ENCODE measurements at places on chromosomes 2 and 18. TPM values are rescaled to one million over a fixed set of nuclear protein-coding genes. Genes with fewer than 3 reads are reported as not detected.
A peak's percentile ranks its signal among the peaks of the same experiment; 100 is the strongest.

- no peak for DNase-seq
Observed at GRCh38 chr2:202861987-202862386, 9.6 kb downstream of the ICA1L start.

- DNase-seq = no peak
Observed at GRCh38 chr18:39057423-39058064, 1491.9 kb upstream of the CELF4 start.

The ATL2 gene
- total RNA-seq = 121 TPM

DNA sequence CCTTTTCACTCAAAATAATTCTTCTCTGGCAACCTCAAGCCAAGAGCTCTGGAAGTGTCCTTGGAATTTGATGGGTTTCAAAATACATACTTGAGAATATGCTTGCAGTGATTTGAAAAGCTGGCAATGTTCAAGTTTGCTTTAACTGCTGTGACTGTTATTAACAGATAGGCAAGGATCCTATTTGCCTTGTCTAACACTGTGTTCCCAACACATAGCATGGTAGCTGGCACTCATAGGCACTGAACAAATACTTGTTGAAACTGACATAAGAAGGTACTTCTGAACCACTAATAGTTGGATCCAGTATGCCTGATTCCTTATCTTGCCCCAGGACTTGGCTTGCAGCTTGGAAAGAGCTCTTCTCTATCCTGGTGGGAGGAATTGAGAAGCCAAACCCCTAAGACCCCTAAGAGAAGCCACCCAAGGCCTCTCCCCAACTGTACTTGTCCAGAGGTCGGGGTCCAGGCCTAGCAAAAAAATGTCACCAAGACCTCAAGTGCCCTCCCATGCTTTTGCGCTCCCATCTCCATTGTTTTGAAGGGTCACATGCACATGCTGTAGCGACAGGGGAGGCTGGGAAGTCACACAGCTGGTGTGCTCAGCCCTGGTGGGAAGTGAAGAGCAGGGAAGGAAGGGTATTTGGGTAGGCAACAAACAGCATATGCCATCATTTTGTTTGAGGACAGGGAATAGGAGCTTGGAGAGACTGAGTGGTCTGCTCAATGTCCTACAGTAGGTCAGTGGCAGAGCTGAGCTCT is 118.4 kb upstream of the HAAO start:
- DNase-seq = no peak

DNA sequence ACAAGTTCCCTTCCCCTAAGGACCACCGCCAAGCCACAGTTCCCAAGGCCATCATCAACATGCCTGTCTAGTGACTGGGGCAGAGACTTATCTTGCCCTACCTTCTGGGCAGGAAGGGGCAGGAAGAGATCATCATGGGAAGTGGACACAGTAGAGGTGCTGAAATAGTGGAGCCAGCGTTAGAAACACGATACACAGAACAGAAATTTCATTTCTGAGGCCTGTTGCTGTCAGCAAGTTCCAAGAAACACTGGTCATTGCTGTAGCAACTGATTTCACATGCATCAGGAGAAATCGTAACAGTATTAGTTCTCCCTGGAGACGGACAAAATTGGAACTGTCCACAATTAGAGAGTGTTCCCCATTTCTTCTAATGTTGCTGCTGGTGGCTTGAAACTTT is 83.0 kb downstream of the COLEC12 start:
- DNase-seq = no peak

DNA sequence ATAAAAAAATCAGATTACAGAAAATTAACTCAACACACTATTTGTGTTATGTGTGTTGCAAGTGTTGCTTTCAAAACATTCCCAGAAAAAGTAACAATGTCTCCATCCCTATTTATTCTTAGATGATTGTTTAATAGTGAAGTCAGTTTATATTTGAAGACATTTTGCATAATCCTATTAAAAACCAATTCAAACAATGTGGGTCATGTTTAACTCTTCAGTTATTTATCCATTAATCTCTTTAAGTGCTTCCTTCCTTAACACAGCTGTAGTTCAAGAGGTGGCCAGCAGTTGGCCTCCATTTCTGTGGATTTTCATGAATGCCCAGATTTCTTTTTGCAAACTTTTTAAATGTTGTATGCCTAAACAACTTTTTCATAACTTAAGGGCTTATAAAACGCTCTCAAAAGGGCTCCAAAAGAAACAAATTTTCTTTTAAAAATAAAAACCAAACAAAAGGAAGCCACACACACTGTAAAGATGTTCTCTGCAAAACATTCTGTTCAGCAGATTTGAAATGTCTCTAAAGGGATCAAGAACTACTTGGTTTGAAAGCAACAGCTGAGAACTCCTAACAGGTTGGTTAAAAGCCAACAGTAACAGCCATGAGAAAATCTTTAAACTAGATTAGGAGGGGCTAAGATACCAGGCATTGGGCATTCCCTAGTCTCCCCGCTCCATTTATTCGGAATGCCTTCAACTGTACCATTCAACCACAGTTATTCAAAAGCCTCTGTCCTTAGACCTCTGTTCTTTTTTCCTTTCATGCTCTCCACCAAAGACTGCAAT is 71.5 kb downstream of the THADA start:
- peak; percentile 28 for DNase-seq

DNA sequence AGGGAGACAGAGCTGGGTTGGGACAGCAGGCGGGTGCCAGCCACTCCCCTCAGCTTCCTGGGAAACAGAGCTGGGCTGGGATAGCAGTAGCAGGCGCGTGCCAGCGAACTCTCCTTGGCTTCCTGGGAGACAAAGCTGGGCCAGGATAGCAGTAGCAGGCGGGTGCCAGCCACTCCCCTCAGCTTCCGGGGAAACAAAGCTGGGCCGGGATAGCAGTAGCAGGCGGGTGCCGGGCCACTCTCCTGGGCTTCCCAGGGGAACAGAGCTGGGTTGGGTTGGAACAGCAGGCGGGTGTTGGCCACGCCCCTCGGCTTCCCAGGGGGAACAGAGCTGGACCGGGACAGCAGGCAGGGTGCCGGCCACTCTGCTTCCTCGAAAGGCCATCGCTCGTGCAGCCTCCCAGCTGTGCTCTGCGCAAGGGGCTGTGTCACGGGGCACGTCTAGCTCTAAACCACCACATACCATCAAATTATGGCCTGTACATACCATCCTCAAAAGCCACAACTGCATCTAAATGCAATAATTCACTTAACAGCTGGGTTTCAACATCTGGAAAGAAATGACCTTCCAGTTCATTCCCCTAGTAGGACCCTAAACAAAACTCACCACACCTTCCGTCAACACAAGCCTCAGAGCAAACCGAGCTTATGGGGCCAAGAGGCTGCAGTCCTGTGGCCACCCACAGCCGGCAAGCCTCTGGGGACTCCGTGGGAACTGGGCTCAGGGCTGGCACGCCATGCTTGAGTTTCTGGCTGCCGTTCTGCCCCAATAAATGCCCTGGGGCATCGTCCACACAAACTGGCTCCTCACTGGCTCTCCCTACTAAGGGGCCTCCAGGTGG is 228.3 kb downstream of the TWIST2 start:
- no peak for DNase-seq

The RAX gene
- 0.03 TPM for total RNA-seq

The FAM237A gene
- not detected for total RNA-seq

The CRYGC gene
- not detected for total RNA-seq

The IL36RN gene
- total RNA-seq = not detected

- DNase-seq = peak; percentile 33
Observed at GRCh38 chr18:75433098-75433497, 5.6 kb upstream of the SMIM21 start.

DNA sequence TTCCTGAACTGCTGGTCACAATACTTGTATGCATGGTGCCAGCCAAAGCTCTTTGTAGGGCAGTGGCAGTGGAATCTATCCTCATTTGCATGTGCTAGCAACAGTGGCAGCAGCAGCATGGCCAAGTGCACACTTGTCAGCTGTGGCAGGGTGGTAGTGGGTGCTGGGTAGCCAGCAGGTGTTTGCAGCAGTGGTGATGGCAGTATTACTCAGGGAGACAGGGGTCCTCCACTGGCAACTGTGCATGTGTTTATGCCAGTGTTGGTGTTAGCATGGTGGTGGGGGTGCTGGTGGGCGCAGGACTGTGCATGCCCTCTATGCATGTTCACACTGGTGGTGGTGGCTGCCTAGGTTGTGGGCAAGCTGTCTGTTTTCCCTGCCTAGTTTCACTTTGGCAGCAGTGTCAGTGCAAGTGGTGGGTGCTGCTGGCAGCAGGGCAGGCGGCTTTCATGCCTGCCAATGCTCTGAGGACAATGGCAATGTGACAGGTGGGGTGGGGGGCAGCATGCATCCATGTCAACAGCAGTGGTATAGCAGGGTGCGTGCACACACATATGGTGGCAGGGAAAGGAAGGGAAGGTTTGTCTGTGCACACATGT is 41.2 kb downstream of the GALNT13 start:
- DNase-seq = no peak

The SUMO1 gene
- 246 TPM for total RNA-seq

DNA sequence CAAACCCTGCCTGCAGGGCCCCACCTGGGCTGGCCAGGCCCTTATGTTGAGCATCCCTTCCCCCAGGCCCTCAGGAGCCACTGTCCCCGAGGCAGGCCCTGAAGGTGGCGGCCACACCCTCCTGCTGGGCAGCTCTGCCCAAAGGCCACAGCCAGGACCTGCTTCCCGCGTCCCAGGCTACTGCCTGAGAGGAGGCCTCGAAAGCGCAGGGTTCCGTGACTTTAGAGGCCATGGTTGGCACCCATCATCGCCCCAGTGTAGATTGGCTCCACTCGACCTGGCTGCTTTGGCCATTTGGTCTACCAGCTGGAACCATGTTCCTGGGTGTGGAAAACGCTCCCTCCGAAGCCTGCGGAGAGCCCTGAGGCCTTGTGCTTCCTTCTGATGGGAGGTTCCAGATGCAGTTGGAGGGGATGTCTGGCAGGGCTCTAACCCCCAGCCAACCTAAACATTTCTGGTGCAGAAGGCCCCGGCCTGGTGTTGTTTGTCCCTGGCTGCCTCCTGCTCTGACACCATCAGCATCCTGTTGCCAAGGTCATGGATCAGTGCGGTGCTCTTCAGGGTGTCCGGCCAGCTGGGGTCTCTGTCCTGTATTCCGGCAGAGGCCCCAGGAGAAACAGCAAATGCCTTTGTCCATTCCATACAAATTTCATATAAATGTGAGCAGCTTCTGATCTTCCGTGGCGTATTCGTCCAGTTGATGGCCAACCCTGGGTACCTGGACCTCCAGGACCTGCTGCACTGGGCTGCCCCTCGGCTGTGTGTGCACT is 14.7 kb downstream of the CAPN10 start:
- DNase-seq = no peak

GRCh38 chr2:41598161-41598894 is 449.5 kb upstream of the PKDCC start:
- no peak for DNase-seq

The SIX3 gene
- total RNA-seq = not detected

The C1GALT1C1L gene
- total RNA-seq = not detected

GRCh38 chr18:63757541-63757940 is 17.7 kb upstream of the SERPINB7 start:
- DNase-seq = no peak

GRCh38 chr2:10242998-10243925 is 59.4 kb upstream of the HPCAL1 start:
- no peak for DNase-seq

- no peak for DNase-seq
Observed at GRCh38 chr2:59277671-59278070, 1036.5 kb upstream of the FANCL start.

- no peak for DNase-seq
Observed at GRCh38 chr18:2758309-2758708, 88.5 kb upstream of the EMILIN2 start.

GRCh38 chr18:28793901-28794300 is 617.0 kb upstream of the CDH2 start:
- DNase-seq = no peak

- no peak for DNase-seq
Observed at GRCh38 chr2:161044095-161044865, 115.9 kb upstream of the TANK start.

DNA sequence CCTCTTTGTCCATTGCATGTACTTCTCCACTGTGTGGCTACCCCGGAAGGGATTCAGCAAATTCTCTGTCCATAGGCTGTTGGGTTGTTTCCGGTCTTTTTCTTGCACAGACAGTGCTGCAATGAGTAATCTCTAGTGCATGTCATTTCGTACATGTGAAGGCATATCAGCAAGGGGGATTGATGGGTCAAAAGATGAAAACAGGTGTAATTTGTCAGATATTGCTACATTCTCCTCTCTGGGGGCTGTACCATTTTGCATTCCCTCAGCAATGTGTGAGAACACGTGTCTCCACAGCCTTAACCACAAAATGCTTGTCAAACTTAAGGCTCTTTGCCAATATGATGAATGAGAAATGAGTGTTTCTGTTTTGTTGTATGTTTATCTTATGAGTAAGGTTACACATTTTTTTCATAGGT is 60.5 kb downstream of the KLHL29 start:
- no peak for DNase-seq

DNA sequence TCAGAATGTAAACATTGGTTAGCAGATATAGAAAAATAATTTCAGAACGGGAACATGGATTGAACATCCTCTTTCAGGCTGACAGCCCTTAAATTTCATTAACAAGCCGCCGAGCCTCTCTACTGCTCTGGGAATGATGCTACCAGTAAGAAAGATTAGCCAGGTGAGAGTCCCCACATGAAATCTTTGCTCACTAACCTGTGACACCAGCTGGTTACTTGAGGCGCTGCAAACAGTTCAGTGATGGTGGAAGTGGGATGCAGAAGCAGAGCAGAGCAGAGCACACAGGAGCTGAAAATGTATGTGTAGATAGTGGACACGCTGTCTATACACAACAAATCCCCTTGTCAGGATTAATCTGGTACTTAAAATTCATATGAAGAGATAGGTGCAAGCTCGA is 721.1 kb downstream of the DPP10 start:
- peak; percentile 31 for DNase-seq

The CNTNAP5 gene
- 0.49 TPM for total RNA-seq

The HNMT gene
- total RNA-seq = 3.4 TPM

- DNase-seq = no peak
Observed at GRCh38 chr2:64945973-64946768, 43.0 kb upstream of the SLC1A4 start.
